ENCODE measurements at places on chromosomes 12 and 14.

- no peak for DNase-seq
Observed at GRCh38 chr12:88255224-88255623, 113.1 kb downstream of the TMTC3 start.

DNA sequence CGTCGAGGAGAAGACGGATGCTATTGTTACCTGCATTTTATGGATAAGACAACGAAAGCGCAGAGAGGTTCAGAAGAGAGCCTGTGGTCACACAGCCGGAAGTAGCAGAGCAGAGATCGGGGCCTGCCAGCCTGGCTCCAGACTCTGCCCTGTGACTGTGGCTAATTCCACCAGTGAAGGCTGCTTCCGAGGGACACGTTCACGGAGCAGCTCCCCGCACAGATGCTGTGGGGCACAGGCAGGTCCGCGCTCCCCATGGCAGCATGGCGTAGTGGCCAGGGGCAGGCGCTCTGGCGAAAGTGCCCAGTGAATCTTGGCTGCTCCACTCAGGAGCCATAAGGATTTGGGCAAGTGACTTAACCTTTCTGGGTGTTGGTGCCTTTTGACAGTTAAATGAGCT, 9.8 kb downstream of the RIMBP2 start:
- DNase-seq, result no peak

DNA sequence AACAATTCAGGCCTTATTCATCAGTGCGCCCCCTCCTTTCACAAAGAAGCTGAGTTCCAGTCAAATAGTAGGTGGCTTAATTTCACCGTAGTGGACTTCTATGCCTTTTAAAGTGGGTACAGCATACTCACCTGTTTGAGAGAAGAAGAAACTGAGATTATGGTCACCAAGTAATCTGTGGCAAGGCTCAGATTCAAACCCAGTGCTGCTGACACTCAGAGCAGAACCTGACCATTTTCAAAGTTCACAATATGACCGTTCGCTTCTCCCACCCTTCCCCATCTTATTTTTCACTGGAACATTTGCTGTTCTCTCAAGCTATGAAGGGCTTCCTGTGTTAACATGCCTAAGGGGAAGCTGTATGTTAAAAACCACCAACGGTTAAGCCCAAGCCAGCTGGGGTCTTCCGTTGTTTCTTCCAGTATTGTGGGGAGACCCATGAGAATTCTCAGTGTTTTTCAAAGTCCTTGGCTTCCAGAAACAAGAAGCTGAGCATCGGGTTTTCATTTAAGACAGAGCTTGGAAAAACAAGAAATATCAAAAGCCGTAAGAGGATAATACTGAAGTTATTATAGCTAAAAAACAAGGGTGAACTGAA, 6.1 kb upstream of the PSMA6 start:
- no peak for DNase-seq

DNA sequence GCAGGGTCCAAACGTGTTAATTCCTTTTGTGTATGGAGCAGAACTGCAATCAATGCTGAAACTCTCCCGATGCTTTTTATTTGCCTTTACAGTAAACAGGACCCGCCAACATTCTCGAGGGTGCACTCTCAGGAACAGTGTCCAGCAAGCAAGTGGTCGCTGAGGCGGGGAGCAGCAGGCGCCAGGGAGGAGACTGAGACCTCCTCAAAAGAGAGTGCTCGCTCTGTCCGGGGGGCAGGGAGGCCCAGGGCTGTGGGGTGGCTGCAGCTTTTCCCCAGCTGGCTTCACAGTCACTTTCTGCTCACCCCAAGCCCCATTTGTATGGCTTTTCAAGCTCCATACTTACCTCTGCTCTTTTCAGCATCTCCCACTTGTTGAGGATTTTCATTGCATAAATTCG, 49.2 kb downstream of the CDC42BPB start:
- no peak for DNase-seq

All from stimulated activated CD4-positive, alpha-beta T cell treated with anti-CD3 and anti-CD28 coated beads, Interleukin-1b, Interleukin-23, amount 100 ng/mL, for 4 hours (primary cell).